ENCODE measurements at places on chromosomes 16 and 17.

- peak; percentile 55 for DNase-seq
Measured at GRCh38 chr16:79600638-79601091, at the start of gene MAF. Gene MAF (minus strand): TSS chr16:79600737. CDS start chr16:79599902, 835 bp downstream.

GRCh38 chr16:49121636-49122035 lies 160.0 kb downstream of the CBLN1 start:
- DNase-seq = no peak

DNA sequence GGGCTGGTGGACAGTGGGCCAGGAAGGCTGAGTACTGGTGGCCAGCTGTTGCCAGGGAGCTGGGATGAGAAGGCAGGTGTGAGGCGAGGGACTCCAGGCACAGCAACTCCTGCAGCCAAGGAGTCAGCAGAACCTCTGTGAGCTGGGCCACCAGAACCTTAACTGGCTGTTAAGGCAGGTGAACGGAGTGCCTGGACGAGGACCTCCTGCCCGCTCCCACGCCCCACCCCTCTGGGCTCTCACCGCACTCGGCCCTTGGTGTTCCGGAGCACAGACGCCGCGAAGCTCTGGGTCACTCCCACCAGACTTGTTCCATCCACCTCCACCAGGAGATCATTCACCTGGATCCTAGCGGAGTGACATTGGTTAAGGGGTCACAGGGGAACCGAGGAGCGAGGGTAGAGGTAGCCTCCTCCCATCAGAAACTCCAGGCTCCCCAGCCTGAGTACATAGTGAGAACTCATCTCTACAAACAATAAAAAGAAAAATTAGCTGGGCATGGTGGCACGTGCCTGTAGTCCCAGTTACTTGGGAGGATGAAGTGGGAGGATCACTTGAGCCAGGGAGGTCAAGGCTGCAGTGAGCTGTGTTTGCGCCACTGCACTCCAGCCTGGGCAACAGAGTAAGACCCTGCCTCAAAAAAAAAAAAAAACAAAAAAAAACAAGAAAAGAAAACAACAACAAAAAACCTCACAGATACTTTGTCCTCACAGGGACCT lies 9.3 kb downstream of the PPP1R9B start:
- no peak for DNase-seq

DNA sequence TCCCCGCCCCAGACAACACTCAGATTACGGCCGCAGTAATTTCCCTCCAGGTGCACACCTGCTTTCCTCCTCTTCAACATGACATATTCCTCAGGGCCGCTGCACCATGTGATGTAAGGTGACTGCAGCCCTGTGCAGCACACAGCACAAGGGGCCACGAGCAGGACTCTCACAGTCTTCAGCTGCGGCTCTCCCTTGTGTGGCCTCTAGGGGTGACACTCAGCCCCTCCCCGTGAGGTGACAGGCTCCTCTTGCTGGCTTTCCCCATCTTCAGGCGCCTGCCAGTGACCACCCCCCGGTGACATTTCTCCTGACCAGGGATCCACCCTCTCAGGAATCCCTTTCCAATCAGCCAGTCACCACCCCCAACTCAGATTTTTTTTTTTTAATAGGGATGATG lies 31.3 kb upstream of the ABCC3 start:
- DNase-seq = no peak

DNA sequence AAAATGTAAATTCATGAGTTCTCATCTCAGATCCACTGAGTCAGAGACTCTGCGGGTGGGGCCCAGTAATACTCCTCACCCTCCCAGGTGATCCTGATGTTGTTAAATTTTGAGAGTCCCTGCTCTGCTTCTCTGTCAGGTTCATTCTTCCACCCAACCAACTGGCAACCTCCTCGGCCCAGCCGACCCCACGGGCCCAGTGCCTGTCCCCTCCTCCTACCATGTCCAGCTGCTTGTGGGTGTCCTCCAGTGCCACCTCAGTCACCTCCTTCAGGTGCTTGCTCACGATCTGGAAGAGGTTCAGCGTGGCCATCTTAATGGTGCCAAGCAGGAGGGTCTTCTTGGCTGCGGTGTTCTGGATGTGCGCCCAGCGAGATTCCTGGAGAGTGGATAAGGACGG lies 9.8 kb downstream of the CCDC42 start:
- no peak for DNase-seq

GRCh38 chr16:72646615-72647014 lies 401.3 kb downstream of the ZFHX3 start:
- no peak for DNase-seq
